Activated T-helper 2 cell treated with anti-CD3 and anti-CD28 coated beads, Interferon-gamma antibody, Interleukin-2, Interleukin-4, amounts not matched to agents 10 μg/mL and 5 μg/mL and 100 μg/mL, durations not matched to agents 14 hours and 24 hours and 36 hours (primary cell): ENCODE measurements at places on chromosomes 5 and 9.

- DNase-seq = no peak
Observed at GRCh38 chr9:123217128-123217654, 51.2 kb downstream of the STRBP start.

DNA sequence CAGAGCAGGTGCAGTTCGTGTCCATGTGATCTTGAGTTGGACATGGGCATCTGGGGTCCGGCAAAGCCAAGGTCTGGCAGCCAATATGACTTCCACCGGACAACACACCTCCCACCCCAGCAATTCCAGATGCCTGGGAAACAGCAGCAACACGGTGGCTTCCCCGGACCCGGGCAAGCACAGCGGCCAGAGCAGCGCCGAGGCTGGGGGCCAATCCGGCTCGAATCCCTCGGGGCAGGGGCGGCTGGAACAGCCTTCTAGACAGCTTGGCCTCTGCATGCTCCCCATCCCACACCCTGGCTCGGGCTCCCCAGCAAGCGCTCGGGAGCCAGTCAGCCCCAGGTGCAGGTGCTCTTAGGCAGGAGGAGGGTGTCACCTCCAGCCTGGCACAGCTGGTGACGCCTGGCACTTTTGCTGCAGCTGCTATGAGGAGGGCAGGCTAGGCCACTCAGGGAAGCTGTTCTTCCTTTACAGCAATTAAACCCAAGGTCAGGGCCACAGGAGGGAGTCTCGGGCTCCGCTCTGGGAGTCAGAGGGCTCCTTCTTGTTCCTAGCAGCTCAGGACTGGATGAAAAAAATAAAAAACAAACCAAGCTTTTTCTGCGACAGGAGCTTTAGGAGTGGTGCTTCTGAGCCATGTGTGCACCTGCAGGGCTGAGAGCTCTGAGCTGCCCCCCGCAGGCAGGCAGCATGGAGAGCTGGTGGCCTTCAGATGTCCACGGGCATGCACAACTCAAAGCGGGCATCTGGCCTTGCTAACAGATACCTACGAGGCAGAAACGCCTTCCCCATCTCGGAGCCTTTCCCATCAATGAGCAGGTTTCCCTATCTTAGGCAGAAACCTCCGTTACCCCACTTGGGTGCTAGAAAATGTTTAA is 28.2 kb downstream of the DBH start:
- no peak for DNase-seq

- DNase-seq = no peak
Observed at GRCh38 chr5:115487756-115488155, 56.8 kb downstream of the FEM1C start.

GRCh38 chr5:134577796-134578577 is 52.5 kb downstream of the JADE2 start:
- DNase-seq = peak; percentile 63

DNA sequence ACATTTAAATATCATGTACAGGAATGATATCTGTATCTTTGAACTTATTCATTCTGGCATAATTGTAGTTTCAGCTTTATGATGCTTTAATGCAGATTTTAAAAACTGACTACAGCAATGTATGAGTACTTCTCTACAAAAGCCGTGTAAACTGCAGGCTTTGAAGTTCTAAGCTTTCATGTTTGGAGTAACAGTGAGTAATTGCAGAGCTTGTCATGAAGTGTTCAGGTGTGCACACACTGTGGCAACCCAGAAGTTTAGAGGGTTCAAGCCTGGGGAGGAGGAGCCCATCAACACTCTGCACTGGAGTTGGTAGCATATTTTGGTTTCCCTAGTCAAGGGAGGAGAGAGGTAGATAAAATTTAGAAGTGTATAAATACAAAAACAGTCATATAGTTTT is 130.9 kb downstream of the CD180 start:
- DNase-seq = no peak

GRCh38 chr9:124789531-124789930 is 12.6 kb downstream of the OLFML2A start:
- DNase-seq = no peak

- DNase-seq = no peak
Observed at GRCh38 chr5:10301842-10302610, 5.7 kb downstream of the CMBL start.

DNA sequence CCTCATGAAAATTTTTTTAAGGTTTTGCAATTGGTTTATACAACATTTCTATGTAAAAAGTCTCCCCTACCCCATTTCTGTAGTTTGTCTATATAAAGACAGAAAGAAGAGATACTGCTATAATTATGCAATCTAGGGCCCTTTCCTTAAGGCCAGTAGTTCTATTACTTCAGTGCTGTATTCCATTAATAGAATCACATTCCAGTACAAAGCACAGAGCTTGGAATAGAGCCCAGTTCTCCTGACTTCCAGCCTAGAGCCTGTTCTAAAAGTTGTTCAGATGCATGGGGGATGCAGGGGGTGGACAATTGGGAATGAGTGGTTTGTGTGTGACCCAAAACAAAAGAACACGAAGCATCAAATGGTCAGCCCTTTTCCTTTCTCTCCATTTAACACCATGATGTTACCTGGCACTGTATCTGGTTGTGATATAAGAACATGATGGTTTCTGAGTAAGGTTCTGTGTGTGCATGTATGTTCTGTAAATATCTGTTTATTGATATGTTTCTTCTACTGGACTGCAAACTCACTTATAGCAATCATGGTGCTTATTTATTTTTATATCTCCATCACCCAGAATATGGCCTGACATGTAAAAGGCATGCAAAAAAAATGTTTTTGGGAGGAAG is 8.2 kb upstream of the GRAMD2B start:
- no peak for DNase-seq

DNA sequence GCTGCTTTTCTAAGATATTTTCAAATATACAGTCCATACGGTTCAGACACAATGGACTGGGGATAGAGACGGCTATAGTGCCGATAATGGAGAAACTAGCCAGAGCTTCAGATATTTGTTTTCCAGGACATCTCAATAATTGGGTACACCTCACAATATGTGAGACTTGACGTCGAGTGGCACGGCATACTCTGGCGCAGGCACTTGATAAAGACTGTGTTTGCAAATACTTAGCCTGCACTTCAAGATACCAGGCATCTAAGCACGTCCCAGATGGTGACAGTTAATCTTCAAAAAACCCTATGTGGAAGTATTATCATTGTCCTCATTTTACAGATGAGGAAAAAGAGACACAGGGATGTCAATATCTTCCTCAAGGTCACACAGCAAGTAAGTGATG is 48.5 kb downstream of the SEMA5A start:
- no peak for DNase-seq

DNA sequence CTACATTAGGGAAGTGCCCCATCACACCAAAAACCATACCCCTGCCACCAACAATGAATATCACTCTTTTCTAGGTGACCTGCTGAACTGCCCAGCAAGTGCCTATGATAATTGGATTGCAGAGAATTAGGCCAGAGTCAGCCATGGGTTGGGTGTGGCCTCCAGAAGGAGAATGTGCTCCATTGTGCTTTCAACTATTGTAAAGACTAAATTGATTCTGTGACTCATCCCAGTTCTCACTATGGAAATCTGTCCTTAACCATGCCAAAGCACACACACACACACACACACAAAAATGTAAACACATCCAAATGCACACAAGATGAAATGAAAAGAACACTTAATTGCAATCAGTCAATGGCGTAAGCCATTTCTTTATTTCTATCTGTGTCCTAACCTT is 25.7 kb downstream of the DRD1 start:
- DNase-seq = no peak

GRCh38 chr9:88791105-88791805 is 200.0 kb upstream of the S1PR3 start:
- DNase-seq = no peak

- no peak for DNase-seq
Observed at GRCh38 chr5:168101352-168101751, 190.1 kb upstream of the WWC1 start.
